ENCODE measurements at places on chromosomes 1 and 21.

DNA sequence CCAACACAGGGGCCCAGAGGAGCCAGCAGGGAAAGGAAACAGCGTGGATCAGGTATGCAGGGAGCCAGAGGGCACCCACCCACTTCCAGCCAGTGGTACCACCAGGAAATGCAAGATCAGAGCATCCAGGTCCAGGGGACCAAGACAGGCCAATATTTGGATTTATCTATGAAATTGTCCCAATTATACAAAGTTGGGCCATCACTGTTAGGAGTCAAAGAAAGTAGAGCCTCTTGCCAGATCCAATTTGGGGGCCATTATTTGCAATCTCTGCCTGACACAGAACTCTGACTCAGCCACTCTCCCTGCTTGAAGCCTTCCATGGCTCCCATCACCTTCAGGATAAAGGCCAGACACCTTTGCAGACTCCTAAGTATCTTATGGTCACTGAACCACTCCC is 21.1 kb upstream of the TAS1R2 start:
- DNase-seq: no peak

DNA sequence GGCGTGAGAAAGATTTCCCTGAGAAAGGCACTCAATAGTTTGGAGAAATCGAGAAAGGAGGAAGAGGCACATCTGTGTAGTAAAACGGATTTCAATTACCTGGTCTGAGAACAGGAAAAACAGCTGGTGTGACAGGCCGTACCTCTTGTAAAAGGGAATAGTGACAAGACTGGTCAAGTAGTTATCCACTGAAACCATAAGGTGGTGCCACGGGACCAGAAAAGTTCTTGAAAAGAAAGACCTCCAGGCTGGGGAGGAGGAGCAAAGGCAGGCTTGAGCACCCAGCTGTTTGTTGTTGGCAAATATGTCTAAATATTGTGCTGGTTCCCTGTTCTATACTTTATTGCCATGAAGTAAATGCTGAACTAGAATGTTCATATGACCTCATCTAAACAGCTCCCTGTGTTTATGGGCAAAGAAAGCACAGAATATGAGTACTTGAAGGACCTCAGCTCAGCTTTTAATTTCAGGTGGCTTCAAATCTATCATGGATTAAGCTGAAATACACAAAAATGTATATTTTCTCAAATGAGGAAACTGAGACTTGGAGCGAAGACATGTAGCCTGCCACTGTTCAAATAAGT is 4.0 kb downstream of the HAO2 start:
- DNase-seq: no peak

- DNase-seq: peak; percentile 37
Measured at GRCh38 chr1:186828611-186829454, at the start of gene PLA2G4A. TSS of gene PLA2G4A (plus strand) at chr1:186828949. CDS start at chr1:186854355, 25,406 bp downstream.

DNA sequence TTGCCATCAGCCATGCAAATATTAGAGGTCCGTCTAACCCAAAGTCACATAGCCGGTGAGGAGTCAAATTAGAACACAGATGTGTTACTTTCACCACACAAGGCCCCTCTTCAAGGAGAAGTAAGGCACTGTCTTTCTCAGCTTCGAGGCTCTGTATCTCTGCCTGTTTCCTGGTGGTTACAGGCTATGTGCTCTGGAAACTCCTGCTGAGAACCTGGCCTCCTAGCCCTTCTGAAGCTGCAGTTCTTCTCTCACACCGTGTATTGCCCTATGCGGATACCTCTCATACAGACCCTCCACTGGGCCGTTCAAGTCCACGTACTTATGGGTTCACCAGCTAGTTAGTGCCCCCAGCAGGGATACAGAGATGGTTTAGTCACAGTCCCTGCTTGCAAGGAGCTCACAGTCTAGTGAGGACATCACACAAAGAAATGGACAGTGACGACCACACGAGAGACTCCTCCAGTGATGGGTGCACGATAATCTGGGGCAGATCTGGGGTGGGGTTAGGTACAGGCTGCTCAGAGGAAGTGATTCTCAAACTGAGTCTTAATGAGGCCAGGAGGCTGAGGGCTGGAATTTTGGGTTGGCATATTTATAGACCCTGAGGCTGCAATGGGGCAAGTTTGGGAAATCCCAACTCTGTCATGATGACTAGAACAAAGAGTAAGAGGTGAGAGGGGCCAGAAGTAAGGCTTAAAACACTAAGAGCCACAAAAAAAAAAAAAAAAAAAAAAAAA is 22.8 kb upstream of the ELOA start:
- no peak for DNase-seq

DNA sequence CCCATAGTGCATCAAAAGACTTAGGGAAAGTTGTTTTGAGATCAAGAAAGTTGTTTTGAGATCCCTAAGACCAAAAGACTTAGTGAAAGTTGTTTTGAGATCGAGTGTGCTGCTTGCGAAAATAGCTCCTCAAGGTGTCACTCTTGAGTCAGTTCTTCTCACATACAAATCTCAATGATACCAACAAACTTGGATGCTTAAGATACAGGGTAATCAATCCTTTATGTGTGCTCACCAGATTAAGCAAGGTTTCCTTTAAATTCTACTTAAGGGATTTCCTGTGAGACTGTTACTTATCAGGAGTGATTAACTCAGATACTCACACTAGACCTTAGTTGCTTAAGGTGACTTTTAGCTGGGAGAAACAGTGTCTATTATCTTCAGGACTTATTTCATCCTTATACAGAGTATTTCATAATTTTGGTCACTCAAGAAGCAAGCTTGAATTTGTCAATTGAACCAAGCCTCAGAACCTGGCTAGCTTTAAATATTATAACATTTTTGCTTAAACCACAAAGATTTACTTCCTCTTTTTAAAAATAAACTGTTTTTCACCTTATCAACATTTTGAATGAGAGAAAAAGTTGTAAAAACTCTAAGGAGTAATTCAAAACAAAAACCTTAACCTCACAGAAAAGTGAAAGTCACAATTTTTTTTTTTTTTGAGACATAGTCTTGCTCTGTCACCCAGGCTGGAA is 8.0 kb upstream of the RLF start:
- DNase-seq: peak; percentile 21

DNA sequence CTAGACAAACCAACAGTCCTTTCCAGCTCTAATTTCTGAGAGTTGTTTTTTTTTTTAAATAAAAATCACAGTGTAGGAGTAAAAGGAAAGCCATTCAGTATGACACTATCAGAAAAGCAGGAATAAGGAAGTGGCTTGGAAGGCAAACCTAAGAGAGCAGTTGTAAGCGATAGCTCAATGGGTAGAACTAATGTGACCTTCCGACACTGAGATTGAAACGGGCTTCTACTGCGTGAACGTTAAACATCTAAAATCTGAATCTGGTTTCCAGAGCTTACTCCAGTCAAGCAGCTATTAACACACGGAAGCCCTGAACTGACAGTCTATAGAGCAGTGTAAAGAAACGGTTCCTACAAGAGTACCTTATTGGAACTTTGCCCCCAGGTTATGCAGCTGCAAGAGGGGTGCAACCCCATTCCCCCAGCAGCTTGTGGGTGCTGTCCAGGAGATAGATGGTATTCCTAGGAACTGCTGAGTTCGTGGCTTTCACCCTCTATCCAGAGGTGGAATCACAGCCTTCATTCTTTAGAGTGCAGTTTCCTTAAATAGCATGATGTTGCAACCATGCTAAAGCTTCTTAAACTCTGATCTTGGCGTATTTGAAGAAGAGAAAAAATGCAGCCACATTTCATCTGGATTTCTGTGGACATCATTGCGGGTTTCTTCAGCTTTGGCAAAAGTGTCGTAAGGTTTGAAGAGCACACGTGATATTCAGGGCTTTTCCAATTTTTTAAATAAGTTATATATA is 3.3 kb upstream of the IRF2BP2 start:
- peak; percentile 89 for DNase-seq

- DNase-seq: peak; percentile 91
Measured at GRCh38 chr1:41122851-41123518, 101.5 kb upstream of the SLFNL1 start.

DNA sequence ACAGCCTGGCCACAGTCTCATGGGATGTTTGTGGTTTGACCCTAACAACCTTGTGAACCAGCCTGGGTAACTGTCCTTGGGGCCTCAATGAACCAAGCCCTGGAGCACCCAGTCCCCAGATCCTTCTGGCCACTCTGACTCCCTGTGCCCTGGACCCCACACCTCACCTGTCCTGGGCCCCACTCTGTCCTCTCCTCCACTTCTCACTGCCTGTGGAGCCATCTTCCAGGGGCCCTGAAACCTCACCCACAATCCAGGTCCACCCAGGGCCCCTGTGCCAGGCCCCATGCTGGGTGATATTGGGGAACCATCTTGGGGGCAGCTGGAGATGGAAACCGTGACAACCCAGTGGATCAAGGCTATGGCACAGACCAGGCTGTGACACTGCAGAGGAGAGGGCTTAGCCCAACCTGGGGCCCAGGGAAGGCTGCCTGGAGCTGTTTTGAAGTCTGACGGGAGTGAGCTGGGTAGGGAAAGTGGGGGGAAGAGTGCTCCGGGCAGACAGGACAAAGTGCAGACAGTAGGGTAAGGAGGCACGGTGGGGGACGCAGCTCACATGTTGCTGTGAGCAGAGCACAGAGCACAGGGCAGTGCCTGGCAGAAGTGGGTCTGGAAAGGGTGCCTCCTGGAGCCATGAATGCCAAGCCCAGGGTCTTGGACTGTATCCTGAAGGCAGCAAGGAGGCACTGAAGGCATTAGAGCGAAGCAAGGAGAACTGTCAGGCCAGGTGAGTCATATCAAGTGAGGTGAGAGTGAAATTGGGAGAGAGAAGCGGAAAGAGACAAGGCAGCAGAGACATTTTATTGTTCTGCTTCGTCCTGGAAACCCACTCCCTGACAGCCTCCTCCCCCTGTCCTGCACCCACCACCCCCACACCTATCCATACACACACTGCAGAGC is 12.1 kb upstream of the LRP8 start:
- no peak for DNase-seq

DNA sequence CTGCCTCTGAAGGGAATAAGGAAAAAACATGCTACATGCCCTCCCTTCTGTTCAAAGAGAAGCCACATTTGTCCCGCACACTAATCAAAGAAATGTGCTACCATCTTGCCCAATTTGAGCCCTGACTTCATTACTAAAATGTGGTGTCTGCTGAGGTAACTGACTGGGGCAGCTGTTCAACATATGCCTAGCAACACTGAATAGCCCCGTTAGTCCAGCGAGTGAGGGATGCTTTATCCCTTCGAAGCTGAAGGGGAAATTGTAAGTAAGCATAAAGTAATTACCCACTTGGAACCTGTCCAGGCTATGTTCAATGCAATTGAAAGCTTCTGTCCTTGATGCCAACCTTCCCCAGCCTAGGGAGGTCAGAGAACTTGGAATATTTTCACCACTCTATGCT is 310.6 kb downstream of the SEC16B start:
- DNase-seq: no peak

- no peak for DNase-seq
Measured at GRCh38 chr1:197987294-197987693, 70.1 kb downstream of the LHX9 start.

GRCh38 chr1:28860332-28861073 is 48.5 kb downstream of the OPRD1 start:
- no peak for DNase-seq

GRCh38 chr1:13619909-13620308 is 36.3 kb downstream of the PDPN start:
- DNase-seq: no peak

GRCh38 chr1:200907611-200908097 is 13.0 kb downstream of the INAVA start:
- no peak for DNase-seq

DNA sequence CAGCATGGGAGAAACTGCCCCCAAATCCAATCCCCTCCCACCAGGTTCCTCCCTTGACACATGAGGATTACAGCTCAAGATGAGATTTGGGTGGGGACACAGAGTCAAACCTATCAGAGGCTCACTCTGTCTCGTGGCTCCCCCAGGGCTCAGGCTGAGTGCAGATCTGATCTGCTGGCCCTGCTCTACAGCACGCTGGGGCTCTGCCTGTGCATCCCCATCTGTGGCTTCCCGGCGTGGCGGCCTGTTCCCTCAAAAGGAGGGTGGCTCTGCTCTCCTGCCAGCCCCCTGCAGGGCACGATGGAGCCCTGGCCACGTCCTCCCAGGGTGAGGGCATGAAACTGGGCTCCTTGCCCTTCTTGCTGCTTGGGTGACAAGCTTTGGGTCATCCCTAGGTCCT is 19.8 kb upstream of the SMYD3 start:
- no peak for DNase-seq

DNA sequence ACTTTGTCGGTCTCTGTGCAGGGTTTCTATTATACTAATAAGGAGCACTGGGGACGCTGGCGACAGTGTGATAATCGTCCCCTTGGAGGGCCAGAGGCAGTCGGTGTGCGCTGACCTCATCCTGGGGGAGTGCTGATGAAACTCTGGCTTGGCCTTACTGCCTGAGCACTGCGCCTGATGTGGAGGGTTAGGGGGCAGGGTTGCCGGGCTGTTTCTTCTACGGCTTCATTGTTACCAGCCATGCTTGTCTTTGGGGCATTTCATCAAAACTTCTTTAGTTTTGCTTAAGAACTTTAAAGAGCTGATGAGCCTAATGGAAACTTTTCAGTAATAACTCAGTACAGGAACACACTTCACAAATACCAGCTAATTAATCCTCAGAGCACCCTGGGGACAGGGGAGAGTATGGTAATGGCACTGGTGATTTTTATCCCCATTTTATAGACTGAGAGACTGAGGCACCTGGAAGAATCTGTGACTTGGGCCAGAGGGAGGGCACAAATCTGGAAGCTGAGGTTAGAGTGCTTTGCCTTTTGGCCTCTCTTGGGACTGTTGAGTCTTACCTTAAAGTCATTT is 81.8 kb downstream of the PEX14 start:
- DNase-seq: no peak

GRCh38 chr21:38329162-38329561 is 72.4 kb downstream of the KCNJ15 start:
- no peak for DNase-seq

DNA sequence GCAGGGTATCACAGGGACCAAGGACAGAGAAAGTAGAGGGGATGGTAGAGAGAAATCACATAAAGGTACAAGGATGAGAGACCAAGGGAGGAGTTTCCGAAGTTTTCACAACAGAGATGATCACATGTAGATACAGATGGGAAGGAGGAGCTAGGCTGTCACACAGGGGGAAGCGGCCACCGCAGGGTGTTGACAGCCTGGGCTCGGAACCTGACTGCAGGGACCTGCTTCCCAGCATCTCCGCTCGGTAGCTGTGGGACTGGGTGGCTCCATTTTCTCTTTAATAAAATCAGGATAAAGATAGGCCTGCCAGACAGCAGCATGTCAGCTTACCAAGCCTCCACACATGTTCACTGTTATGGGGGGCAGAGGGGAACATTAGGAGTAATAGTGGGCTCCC is 32.3 kb downstream of the CDCA8 start:
- no peak for DNase-seq

- no peak for DNase-seq
Measured at GRCh38 chr1:84996846-84997666, at the start of gene MCOLN2. TSS of gene MCOLN2 (minus strand) at chr1:84997113. CDS start at chr1:84996872, 241 bp downstream.
